Heart left ventricle (tissue), 16 donors: ENCODE measurements at places on chromosomes 3 and 15. TPM values are rescaled to one million over a fixed set of nuclear protein-coding genes. Genes with fewer than 3 reads are reported as not detected.

DNA sequence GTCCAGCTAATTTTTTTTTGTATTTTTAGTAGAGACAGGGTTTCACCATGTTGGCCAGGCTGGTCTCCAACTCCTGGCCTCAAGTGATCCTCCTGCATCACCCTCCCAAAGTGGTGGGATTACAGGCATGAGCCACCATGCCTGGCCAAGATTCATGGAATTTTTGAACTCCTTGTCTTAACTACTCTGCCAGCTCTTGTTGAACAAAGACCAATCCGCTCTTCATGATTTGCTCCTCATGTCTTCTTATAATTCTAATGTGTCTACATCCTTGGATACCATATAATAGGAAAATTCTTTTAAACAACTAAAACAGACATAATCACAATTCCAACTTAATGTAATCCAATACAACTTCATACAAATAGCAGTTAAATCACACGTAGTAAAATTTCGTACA is 21.3 kb downstream of the UBA5 start:
- no peak for DNase-seq

GRCh38 chr15:67196672-67197363 is 57.6 kb downstream of the AAGAB start:
- DNase-seq, result no peak

GRCh38 chr15:100770661-100771584 is 108.7 kb upstream of the ALDH1A3 start:
- DNase-seq, result no peak

- DNase-seq, result no peak
Observed at GRCh38 chr3:52830535-52831258, at the start of gene ITIH4. TSS of gene ITIH4 (minus strand) at chr3:52830672. CDS start at chr3:52830642, 30 bp downstream.

DNA sequence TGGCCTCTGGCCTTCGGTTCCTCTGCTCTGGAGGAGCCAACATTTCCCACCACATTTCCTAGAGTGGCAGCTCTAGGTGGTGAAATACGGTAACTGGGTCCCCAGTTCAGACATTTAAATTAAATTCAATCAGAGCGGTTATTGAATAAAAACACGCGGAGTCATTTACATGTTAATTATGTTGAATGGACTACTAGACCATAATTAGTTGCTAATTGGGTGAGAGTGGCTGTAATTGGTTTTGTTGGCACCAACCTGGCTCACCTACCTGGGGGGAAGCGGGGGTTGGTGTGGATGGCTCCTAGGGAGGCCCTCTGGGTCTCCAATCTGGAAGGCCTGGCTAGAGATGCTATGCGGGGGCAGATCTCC is 12.7 kb downstream of the SEMA3F start:
- no peak for DNase-seq

GRCh38 chr15:98650417-98651035 is 2.2 kb downstream of the IGF1R start:
- peak; percentile 78 for DNase-seq

DNA sequence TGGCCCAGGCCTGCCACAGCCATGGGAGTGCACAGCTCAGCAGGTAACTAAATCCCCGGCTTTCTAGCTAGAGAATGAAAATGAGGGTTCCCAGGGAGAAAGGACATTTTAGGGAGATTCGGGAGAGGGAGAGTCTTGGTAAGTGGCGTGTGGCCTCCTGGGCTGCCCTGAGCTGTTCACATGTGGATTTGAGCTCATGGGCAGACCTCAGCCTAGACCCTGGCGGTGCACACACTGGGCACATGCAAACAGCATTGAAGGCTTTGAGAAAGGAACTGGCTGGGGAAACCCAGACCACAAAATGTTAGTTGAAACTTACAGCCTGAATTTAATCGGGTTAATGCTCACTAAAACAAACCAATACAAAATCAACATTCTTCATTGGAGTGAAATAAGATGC is 72.4 kb downstream of the TFRC start:
- DNase-seq, result no peak

DNA sequence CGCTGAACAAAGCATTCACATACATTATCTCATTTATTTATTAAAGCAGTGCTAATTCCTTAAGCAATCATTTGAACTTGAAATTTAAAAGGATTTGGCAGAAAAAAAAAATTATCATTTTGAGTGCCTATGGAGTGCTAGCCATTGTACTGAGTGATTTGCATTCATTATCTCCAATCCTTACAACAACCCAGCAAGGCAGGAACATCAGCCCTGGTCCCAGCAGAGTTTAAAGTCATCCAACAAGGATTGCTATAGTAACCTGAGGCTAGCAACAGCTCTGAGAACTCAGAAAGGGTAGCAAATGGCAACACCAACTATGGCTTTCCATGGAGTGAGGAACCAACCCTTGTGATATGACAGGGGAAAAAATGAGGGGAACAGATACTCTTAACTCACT is 237.6 kb upstream of the SETMAR start:
- DNase-seq, result no peak

GRCh38 chr3:197260491-197261163 is 37.8 kb downstream of the DLG1 start:
- DNase-seq, result no peak

- DNase-seq, result no peak
Observed at GRCh38 chr15:88250826-88251225, 5.7 kb downstream of the NTRK3 start.

DNA sequence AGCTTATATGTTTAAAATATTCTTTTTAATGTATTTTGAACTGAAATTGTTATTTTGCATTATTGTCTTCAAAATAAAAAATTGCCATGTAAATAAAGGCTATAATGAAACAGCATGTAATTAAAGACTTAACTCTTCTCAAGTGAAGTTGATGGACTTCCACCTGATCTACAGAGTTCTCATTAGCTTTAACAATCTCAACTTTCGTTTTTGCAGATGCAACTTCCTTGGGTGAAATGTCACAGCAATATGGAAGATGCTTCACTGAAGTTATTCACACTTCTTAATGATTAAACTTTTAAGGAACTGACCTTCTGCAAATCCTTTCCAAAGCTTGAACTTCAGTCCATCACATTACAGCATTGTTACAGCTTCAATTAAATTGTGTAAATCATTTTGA is 63.6 kb downstream of the OSTN start:
- no peak for DNase-seq

DNA sequence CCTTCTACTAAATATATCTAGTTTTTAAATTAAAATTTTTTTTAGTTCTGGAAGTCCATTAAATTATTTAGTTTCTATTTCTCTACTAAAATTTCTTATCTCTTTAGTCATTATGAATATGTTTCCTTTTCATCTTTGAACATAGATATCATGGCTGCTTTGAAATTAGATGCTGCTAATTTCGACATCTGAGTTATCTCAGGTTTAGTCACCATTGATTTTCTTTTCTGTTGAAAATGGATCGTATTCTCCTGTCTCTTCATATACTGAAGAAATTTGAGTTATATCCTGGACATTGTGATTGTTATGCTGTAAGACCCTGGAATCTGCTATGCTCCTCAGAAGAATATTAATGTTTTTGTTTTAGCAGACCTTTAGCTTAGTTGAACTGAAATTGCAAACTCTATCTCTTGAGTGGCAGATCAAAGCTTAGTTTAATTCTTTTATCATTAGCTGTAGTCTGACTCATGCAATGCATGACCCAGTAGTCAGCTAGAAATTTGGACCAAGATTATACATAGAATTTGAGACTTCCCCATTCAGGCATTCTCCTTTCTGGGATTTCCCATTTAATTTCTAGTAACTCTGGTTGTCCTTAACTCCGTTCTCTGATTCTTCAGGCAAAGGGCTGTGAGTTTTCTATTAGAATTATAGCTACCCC is 439.8 kb upstream of the IL12A start:
- no peak for DNase-seq

GRCh38 chr3:146536681-146537080 is 7.7 kb downstream of the PLSCR1 start:
- DNase-seq, result no peak

- DNase-seq, result no peak
Observed at GRCh38 chr15:79635149-79635771, 203.1 kb downstream of the MINAR1 start.

DNA sequence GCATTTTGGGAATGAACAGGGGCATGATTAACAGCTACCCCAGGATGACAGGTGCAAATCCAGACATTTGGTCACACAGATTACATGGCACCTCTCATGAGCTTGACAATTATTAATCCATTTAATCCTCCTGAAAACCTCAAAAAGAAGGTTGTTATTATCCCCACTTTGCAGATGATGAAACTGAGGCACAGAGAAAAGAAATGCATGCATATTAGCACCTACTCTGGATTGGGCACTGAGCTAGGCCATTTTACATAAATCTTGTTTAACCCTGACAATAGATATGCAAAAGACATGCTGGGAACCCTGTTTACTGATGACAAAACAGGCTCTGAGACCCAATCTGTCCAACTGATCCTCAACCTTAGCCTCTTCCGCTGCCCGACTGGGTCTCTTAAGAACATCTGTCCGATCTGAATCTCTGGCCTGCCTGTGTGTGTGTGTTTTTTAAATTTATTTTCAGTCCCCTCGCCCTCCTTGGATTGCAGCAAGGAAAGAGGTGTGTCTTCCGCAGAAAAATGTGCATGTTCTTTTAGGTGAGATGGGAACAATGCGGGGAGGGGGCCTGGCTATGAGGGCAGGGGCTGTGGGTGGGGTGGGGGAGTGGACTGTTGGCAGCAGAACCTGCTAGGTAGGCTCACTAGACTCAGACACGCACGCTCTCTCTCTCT is 162.5 kb downstream of the WNT7A start:
- peak; percentile 5 for DNase-seq

GRCh38 chr15:40306371-40306770 is 1.4 kb downstream of the PLCB2 start:
- DNase-seq, result no peak

- no peak for DNase-seq
Observed at GRCh38 chr3:70738291-70738681, 425.8 kb upstream of the MDFIC2 start.

- DNase-seq, result no peak
Observed at GRCh38 chr15:86488046-86488445, 408.4 kb downstream of the AGBL1 start.

DNA sequence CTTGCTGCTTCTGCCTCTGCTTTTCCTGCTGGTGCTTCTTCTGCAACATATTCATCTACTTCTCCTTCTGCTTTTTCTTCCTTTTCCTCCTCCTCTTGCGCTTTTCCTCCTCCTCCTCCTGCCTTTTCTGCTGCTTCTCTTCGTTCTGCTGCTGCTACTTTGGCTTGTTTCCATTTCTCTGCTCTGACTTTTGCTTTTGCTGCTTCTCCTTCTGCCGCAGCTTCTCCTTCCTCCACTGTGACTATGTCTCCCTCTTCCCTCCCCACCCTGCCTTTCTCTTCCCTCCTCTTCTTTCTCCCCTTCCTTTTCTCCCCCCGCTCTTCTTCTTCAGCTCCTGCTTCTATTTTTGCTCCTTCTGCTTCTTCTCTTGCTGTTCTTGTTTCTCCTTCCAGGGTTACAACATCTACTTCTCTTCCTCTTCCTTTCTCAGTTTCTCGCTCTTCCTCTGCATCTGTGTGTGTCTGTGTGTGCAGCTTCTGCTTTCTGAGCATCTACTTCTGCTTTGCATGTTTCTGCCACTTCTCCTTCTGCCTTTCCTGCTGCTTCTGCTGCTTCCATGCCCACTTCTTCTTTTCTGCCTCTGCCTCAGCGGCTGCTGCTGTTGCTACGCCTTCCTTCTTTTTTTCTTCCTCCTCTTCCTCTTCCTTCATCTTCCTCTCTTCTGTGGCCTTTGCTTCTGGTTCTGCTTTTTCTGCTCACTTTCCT is 51.4 kb downstream of the FAM43A start:
- DNase-seq, result no peak

- no peak for DNase-seq
Observed at GRCh38 chr3:72617424-72618024, 230.7 kb downstream of the SHQ1 start.

DNA sequence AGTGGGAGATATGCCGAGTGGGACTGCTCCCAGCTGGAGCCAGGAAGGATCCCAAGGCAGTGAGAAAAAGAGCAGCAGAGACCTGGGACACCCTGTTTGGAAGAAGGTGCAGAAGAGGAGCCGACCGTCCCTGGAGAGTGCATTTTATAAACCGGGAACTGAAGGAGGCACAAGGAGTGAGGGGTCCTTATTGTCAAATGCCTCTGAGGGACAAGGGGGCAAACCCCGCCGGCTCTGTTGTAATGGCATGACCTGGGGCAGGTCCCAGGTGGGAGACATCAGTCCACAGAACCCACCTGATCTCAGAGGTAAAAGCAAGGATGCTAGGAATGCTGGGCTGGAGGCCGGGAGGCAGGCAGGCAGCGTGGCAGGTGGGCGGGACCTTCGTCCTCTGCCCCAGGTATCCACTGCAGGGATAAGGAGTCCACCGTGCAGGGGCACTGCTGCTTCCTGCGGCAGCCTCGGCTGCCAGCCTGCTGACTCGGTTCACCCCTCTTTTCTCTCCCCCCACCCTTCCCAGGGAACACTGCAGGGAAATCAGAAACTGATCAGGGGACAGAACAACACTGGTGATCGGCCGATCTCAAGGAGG is 26.9 kb downstream of the ADAMTS17 start:
- DNase-seq, result no peak

GRCh38 chr15:78234515-78235040 is at the start of gene ACSBG1:
TSS of gene ACSBG1 (minus strand) at chr15:78234565. CDS start at chr15:78234501, 64 bp downstream.
- no peak for DNase-seq

- DNase-seq, result no peak
Observed at GRCh38 chr3:155553780-155554179, 191.1 kb downstream of the PLCH1 start.

- DNase-seq, result no peak
Observed at GRCh38 chr3:130838898-130839600, 54.8 kb upstream of the ATP2C1 start.

GRCh38 chr3:193673845-193674244 is 80.8 kb downstream of the OPA1 start:
- DNase-seq, result no peak

- DNase-seq, result no peak
Observed at GRCh38 chr3:171365489-171365888, 94.7 kb downstream of the TNIK start.

GRCh38 chr3:150238048-150238802 is 169.9 kb upstream of the TSC22D2 start:
- DNase-seq, result no peak

DNA sequence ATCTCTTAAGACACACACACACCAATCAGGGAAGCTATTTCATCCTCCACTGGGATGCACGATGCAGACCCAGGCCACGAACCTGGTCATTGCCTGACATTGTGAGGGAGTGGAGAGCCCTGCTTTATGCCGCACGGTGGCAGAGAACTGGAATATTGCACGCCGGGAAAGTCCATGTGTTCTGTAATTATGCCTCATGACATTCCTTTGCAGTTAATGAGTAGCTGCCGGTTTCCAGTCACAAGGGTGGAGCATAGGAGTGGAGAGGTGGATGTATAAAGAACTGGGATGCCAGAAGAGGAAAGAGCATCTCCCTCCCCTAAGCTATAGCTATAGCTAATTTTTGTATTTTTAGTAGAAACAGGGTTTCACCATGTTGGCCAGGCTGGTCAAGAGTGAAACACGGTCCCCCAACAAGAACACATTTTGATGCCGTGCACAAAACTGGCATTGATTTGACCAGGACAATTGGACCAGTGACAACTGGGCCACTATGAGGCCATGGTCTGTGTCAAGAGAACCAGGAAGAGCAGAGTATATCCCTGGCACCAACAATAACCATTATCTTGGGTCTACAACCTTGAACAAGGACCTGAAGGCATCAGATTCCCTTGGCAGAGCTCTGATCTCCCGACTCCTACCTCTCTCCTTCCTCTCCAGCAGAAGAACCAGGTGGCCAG is 51.4 kb downstream of the SH3BP5 start:
- DNase-seq, result no peak

Gene TM4SF1
- total RNA-seq, result 90.8 TPM

Gene TMC3
- not detected for total RNA-seq

Gene EFHB
- total RNA-seq, result not detected

Gene PLSCR5
- not detected for total RNA-seq

Gene P2RY14
- 8.4 TPM for total RNA-seq

Gene TMEM40
- total RNA-seq, result 3.1 TPM

Gene CSNK1G1
- 5.5 TPM for total RNA-seq

Gene ST8SIA2
- 3.1 TPM for total RNA-seq

Gene ITIH1
- total RNA-seq, result not detected

Gene UPK1B
- total RNA-seq, result not detected
